Activated CD4-positive, alpha-beta T cell treated with anti-CD3 and anti-CD28 coated beads, Interleukin-2, amount 50 U/mL, for 24 hours (primary cell): ENCODE measurements at places on chromosomes 5 and 9.

- DNase-seq: no peak
Observed at GRCh38 chr5:169416583-169417196, 115.8 kb upstream of the SLIT3 start.

DNA sequence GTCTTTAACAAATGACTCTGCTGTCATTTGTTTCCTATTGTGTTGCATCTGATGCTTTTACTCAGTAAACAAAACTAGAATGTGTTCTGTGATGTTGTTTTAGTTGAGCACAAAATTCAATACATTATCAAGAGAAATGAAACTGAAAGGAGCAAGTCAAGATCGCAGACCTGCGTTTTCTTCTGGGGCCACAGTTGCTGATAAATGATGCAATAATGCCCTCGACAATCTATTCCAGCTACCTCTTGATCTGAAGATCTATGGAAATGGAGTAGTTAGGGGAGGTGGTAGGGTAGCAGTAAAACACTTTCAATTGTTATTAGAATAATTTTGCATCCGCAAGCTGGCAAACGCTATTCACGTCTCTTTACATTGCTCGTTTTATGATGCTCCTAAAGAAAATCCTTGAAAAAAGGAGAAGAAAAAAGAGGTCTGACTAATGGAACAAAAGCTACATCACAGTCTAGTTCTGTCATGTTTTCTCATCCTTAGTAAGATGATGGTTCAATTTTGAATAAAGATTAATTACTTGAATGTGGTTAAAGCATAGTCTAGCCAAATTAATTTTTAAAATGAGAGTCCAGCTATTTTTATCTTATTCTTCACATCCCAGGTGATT lies 1.6 kb downstream of the ZNF366 start:
- DNase-seq: no peak

- peak; percentile 73 for DNase-seq
Observed at GRCh38 chr9:20640331-20641187, 18.3 kb upstream of the MLLT3 start.

DNA sequence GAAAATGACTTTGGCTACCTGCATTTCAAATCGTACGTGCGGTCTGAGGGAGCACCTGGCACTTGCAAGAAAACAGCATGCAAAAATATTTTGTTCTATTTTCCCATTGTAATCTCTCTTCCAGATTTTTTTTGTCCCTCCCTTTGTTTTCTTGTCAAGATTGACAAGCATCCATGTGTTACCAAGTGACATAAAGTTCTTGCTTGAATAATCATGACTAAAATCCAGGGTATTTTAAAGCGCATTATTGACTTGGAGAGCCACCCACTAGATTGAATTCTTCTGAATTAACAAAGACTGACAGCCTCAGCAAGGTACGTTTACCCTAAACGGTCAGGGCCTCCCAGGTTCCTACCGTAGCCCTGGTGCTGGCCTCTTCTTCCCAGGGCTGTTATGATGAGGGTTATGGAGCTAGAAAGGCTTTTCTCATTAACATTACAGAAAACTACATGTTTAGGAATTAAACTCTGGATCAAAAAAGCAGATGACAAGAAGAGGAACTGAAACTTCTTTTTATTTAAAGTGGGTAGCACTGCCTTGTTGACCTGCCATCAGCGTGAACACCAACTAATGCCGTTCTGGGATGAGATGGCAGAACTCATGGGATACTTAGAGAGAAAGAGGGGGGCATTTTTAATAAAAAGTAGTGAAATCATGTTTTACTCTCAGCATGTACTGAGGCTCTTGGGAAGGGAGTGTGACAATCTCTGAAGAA lies 297.0 kb downstream of the EFNA5 start:
- no peak for DNase-seq

DNA sequence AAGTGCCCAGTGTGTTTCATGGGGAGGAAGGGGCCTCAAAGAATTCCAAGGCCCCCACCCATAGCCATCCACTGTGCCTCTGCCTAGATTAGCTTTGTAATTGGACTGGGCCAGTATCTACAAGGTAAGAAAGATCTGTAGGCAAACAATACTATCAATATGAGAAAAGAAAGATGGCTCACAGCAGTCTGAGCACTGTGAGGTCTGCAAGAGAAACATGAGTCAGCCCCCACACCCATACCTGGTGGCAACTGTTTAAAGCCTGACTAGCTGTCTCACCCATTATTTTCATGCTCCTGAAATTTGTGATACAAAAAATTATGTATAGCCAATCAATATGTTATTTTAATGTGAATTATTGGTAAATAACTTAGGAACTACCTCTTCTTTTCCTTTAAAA lies 10.0 kb upstream of the ZNF483 start:
- DNase-seq: no peak

DNA sequence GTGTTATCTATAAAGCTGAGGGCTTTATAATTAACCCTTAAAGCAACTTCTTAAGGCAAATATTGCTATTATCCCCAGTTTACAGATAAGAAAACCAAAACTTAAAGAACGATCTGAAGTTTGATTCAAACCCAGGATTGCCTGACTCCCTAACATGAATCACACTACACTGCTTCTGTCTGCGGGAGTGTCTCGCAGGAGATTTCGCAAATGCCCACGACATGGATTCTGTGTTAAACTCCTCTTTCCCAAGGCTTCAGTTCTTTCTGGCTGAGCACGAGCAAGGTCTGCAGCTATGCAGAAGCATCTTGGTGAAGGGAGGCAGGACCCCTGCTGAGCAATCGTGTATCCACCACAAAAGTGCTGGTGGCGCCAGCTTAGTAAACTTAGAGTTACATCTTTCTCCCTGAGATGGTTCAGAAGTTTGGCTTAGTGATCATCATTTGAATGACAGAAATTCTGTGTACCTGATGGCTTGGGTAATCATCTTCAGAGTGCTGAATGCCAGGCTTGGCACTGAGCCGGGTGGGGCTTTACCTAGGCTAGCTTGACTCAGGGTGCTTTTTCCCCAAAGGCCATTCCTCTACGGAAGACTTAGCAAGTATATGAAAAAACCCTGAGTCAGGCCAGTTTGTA lies 81.4 kb upstream of the PIK3R1 start:
- DNase-seq: no peak

- DNase-seq: no peak
Observed at GRCh38 chr5:137622850-137623249, 113.0 kb downstream of the KLHL3 start.

GRCh38 chr9:93910598-93910997 lies 44.6 kb downstream of the BARX1 start:
- no peak for DNase-seq

- no peak for DNase-seq
Observed at GRCh38 chr5:150063638-150064037, 22.7 kb downstream of the CSF1R start.

DNA sequence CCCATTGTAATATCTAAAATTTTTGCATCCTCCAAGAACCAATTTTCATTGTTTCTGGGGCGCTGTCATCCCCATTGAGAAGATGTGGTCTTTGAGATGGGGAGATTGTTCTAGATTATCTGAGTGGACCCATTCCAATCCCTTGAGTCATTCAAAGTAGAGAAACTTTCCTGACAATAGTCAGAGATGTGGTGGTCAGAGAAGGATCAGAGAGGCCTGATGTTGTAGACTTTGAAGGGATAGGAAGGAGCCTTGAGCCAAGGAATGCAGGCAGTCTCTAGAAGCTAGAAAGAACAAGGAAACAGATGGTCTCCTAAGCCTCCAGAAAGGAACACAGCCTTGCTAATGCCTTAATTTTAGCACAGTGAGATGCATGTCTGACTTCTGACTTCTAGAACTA lies 80.4 kb downstream of the TEK start:
- no peak for DNase-seq

GRCh38 chr9:89448381-89448780 lies 49.5 kb downstream of the SEMA4D start:
- no peak for DNase-seq

DNA sequence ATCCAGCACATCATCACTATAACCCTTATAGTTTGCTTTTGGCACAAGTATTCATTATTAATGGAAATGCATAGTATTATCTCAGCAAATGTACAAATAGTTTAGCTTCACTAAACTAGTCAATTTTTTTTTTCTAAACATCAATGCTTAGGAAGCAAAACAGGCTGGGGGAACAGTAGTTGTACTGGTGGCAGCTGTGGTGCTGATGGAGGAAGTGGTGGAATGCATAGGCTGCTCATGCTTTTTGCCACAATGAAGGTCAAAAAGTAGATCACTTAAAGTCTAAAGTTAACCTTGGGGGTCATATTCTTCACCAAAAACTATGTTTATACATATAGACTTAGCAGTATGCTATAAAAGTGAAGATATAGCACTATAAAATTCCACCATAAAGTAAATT lies 36.3 kb upstream of the CDKN2B start:
- no peak for DNase-seq

DNA sequence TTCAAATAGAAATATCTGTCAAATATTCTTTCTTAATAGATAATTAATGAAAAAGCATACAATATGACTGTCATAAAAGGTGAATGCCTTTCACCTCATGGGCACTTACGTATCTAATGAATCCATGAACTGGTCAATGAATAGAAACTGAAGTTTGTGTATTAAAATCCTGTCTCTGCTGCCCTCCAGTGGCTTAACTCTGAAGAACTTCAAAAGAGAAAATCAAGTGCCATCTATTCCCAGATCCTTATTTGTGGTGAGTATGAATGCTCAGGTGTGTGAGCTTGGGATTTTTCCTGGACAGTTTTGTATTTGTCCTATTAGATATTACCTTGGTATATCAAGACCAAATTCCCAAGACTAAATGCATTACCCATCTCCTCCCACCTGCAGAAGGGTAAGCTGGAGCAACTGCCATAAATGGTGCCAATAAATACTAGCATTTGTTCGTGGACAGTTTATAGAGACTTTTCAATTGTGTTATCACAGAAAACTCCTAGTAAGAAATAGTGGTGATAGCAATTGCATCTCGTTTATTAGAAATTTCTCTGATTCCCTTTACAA lies 44.0 kb upstream of the SVEP1 start:
- DNase-seq: no peak

- DNase-seq: no peak
Observed at GRCh38 chr5:143359869-143360268, 43.6 kb downstream of the NR3C1 start.

- no peak for DNase-seq
Observed at GRCh38 chr5:76579166-76579937, 43.9 kb downstream of the F2RL2 start.

DNA sequence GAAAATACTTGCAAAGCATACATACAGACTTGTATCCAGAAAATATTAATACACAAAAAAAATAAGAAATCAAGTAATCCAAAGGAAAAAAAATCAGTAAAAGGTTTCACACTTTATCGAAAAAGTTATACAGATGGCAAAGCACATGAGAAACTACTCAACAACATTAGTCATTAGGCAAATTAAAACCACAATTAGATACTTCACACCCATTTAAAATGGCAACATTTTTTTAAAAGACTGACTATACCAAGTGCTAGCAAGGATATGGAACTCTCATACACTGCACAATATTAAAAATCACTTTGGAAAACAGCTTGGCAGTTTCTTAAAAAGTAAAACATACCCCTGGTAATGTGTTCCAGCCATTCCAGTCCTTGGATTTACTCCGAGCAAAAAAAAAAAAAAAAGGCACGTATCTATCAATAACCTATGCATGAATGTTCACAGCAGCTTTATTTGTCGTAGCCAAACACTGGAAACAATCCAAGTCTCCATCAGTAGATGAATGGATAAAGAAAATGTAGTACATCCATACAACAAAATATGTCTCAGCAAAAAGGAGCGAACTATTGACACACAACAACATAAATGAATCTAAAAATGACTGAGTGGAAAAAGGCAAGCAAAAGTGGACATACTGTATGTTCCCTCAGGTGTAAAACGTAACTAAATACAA lies 66.0 kb downstream of the GNAQ start:
- no peak for DNase-seq

GRCh38 chr9:111433082-111433481 lies 51.1 kb downstream of the ECPAS start:
- no peak for DNase-seq

- DNase-seq: no peak
Observed at GRCh38 chr5:59547731-59548130, 345.8 kb downstream of the PDE4D start.

DNA sequence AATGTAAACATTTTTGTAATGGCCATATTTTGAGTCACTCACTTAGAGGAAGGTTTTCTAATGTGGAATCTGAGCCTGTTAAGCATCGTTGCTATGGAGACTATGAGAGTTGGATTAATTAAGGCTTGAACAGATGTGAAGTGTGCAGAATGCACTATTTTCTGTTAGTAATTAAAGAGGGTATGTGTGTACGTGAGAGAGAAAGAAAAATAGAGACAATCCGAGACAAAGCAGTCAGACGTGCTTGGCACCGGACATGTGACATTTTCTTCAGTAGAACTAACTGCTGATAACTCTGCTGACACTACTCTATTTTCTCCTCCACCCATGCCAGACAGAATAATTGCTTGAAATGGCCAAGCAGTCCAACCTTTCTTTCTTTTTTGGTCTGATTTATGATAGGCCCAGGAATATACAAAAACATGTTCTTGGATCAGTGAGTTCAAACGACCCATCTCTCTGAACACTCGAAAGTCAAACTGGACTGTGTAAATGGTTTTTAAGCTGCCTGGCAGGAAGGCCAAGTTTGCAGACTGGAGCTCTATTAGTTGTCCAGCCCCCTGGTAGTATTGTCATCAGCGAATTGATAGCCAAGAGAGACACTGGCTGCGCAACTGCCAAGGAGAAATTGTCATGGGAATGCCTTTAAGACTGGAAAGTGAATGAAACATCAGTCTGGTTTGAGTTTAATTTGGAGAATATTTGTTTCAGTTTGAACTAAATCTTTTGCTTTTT lies 322.1 kb downstream of the ARHGEF28 start:
- DNase-seq: no peak

GRCh38 chr5:133253070-133253469 lies 201.3 kb downstream of the HSPA4 start:
- DNase-seq: no peak

DNA sequence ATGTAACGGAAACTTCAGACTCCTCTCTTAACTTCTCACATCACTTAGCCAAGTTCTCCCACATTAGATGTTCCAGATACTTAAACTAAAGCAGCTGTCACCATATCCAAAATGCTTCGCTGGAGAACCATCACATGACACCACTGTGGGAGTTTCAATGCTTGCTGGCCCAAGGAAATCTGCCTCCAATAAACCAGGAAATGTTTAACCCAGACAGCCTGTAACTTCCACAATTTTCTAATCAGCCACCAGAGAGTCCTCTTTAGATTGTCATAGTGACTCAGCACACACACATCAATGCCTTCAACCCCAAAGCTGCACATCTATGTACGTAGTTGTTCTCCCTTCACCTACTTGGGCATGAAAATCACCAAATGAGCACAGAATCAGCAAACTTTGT lies 118.7 kb downstream of the LPAR1 start:
- no peak for DNase-seq

- DNase-seq: no peak
Observed at GRCh38 chr5:81751836-81752643, 1.1 kb upstream of the SSBP2 start.
